COR-L47 (cell line): ENCODE measurements at places on chromosomes 3 and 15.

DNA sequence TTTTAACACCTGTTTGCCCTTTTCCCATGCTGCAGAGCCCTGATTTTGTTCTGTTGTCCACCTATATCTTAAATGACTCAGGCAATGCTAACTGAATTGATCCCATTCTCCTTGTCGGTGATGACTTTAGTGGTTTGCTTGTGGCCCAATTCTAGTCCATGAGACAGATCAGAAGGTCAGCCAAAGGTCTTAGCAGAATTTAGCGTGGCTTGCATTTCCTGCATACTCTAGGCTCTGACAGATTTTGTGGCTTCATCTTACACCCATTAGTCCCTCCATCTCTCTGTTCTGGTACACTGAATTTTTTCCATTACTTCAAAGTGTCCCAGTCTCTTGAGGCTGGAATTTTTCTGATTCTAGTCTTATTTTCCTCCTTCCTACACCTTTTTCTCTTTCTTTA lies 161.9 kb downstream of the STAC start:
- no peak for DNase-seq

DNA sequence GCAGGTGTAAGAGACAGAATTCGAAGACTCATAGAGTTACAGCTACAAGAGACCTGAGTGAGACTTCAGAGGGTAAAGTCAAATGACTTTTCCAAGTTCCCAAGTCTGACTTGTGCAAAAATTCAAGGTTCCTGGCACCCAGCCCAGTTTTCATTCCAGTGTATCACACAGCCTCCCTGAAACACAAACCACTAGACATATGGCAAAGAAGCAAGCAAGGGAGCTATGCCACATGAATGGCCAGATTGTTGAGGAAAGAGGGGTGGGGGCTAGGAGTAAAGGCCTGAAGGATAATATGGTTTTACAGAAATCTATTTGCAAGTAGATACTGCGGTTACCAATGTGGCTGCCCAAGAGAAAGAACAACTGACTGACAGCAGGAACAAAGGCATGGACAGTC lies 301.2 kb downstream of the MECOM start:
- peak; percentile 7 for DNase-seq

DNA sequence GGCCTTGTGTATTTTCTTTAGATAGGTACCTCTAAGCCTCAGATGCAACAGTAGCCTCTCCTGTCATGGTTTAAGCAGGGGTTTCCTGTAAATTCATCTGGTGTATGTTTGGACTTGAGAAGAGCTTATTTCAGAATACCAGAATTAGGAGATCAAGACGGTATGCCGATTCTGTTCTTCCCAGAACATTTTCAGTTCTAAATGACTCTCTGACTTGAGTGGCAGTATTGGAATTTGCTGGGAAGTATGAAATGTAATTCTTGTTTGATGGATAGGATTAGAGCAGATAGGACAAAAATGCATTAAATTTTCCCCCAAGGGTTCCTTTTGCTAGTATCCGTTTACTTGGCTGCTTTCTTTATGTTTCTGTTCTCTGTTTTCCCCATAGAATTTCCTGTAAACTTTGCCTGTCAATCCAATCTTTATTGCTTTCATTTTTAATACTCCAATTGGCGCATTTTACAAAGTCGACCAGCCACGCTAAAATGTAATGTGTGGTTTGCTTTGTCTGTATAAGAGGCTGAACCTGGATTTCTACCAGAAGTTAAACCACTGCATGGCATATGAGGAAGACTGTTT lies 612.2 kb downstream of the RBMS3 start:
- DNase-seq, result no peak

DNA sequence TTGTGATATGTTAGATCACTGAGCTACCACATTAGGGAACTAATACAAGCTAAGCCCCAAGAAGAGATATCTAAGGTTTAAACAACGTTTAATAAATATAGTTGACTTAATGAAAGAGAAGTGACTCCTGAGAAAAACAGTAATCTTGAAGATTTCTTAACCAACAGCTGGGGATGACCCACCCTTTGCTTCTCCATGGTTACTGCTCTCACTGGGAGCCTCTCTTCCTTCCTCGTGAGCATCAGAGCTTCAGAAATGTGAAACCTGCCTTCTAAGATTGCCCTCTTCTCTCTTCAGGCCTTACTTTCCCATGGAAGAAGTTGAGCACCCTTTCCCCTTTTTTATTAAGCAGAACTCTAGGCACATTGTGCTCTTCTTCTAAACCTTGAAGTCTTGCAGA lies 132.2 kb upstream of the NR2E3 start:
- DNase-seq, result no peak

DNA sequence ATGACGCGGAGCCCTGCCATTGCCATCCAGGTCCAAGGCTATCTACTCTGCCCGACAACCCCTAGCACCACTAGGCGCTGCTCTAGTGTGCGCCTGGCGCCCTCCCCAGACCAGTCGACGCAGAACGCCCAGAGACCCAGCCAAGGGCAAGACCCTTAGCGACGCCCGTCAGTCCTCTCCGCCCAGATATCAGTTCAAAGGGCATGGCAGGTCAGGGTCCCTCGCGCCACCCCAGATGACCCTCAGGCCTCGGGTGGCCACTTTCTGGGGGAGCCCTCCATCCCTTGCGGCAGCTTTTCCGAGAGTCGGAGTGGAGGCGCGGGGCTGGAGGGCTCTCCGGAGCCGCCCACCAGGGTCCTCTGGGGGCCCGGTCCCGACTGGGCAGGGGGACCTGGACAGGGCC lies 371 bp upstream of the CLSTN2 start:
- DNase-seq, result peak; percentile 76

GRCh38 chr15:47246317-47246716 lies 471.0 kb upstream of the SEMA6D start:
- no peak for DNase-seq

- no peak for DNase-seq
Measured at GRCh38 chr3:160257606-160258005, 32.4 kb downstream of the C3orf80 start.

DNA sequence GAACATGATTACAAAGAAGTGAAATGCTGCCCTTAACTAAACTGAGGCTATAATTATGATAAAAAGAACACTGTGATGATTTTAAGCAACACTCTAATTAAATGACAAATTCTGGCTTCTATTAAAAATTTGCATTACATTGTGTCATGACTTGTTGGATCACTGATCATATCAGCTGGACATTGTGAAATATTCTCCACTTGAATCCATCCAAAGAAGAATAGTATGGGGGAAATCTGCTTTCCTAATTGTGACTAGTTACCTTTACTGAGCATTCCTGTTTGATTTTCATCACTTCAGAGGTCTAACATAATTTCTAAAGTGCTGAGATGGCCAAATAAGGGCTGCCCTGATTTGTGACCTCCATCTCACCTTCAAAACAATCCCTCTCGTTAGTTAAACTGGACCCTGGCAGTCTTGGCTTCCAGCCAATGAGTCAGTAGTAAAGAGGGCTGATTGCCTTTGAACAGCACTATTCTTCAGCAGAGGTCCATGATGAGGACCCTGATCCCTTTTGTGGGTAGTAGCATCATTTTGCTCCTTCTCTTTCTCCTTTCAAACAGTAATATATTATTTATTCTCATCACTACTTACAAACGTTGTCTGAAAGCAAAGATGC lies 53.5 kb upstream of the LEKR1 start:
- DNase-seq, result peak; percentile 10

GRCh38 chr3:154775821-154776548 lies 304.1 kb upstream of the MME start:
- peak; percentile 75 for DNase-seq

DNA sequence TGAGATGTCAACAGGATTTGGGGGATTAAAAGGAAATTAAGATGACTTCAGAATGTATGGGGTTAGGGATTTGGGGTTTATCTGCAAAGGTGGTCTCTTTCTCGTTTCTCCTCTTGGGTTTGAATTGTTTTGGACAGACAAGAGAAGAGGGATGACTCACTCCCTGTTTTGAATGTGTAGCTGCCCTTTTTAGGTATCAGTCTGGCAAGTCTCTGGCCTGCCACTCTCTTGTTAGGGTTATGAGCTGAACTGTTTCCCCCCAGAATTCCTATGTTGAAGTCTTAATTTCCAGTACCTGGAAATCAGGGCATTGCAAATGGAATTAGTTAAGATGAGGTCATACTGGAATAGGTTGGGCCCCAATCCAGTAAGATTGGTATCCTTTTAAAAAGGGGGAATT lies 291.7 kb downstream of the MEX3B start:
- no peak for DNase-seq

DNA sequence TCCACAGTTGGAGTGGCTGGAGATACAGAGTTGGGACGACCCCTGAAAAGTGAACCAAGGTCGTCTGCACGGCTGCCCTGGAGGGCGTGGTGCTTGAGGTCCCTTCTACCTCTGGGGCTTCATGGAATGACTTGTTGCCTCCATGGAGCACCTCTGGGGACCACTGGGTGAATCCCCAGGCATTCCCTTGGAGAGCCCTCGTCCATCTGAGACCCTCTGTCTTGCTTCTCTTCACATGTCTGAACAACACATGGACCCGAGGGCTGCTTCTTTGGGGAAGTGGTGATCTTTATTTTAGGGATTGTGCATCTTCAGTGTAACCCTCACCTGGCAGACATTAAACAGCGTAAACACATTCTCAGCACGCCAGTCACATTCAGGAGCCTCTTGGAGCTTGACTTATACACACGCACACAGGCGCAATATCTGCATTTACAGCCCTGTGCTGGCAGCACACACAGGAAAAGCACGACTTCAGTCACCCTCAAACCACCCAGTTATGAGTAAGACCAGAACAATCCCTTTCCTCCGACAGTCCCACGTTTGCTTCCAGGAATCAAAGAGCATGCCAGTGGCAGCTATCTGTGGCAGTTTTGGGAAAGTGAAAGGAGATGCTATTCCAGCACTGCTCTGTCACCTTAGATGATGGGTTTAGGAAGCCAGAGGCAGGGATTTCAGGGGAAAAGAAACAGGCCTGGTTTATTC lies 12.6 kb downstream of the FAM107A start:
- DNase-seq, result no peak

DNA sequence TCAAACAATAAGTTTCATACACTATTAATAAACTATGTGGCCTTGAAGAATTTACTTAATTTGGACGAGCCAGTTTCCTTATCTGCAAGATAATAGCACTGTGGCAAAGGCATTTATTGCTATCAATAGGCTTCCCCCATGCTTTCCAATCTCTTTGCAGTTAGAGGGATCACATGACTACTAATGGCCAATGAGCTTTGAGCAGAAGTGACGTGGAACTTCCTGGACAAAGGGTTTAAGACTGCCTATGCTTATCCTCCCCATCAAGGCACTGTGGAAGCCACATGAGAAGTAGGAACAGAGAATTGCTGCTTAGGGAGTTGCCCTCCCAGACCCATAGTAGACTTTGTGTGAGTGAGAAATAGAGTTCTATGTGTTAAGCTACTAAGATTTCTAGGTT lies 16.7 kb upstream of the ZMAT3 start:
- no peak for DNase-seq

GRCh38 chr3:120418446-120418845 lies 32.3 kb downstream of the FSTL1 start:
- no peak for DNase-seq

DNA sequence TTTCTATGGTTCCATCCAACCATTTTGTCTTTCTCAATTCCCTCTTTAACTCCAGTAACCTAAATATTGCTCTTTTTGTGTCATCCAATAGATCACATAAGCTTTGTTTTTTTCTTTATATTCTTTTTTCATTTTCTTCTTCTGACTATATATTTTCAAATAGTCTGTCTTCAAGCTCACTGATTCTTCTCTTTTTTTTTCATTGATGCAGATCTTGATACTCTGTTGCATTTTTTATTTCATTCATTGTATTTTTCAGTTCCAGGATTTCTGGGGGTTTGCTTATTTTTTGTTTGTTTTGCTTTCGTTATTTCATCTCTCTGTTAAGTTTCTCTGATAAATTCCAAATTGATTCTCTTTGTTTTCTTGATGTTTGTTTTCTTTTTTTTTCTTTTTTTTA lies 36.2 kb downstream of the CLDN1 start:
- no peak for DNase-seq

- DNase-seq, result no peak
Measured at GRCh38 chr15:84598250-84598649, 2.6 kb upstream of the ZSCAN2 start.

DNA sequence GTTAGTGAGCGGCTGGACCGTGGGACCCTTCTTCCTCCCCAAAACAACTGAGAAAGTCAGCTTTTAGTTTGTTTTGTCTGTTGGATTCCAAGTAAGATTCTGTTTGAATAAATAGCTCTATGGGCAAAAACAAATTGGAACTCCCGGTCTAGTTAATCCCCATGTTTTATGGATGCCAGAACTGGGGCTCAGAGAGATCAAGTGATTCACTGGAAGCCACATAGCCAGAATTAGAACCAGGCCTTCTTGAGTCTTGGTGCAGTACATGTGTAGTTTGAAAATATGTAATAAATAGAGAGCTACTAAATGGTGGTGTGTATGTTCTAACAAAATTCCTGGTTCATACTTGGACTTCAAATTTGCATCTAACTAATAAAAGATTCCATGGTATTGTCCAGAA lies 29.3 kb upstream of the POLR2M start:
- DNase-seq, result no peak

DNA sequence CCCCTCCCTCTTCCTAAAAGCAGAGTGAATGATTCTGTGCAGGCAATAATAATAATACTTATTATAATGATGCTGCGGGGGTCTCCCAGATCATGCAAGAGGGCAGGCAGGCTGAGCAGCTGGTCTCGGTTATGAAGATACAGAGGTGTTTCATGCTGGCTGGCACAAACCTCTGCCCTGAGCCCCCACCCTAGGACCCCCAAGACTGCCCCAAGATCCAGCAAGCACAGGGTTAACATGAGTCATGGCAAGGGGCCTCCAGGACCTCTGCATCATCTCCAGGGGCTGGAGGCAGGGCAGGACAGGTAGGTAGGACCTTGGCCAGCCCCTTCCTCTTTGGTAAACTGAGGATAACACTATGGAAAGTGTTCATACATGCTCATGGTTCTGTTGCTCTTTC lies 2.7 kb downstream of the MGLL start:
- no peak for DNase-seq

DNA sequence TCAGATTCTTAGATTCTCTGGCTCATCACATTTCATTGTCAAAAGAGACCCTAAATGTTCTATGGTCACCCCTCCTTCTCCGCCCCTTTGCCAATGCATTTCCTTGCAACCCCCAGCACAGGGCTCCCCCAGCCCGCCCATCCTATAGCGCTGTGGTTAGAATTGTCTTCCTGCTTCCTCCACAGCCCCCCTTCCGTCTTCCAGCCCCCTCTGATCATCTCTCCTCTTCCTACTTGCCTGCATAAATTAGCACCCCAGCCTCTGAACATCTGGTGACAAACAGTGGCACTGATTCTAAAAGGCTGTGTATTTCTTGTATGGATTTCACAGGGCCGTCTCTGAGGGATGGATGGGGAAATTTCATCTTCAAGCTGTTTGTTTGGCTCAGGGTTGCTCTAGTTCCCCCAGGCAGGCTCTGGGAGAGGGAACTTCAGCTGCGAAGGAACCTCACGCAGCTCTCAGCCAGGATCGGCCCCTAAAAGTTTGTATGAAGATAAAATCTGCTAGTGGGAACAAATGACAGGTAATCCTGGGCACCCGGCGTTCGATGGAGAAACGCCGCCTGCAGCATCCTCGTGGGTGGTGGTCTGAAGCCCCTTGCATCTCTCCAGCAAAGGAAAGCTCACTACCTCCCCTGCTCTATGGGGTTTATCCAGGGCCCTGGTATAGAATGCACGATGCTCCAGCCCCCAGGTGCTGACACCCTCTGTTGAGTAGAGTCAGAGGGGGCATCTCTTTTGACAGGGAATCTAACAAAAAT lies 83.0 kb downstream of the WNT7A start:
- no peak for DNase-seq
